ENCODE measurements at places on chromosomes 3 and 15.

DNA sequence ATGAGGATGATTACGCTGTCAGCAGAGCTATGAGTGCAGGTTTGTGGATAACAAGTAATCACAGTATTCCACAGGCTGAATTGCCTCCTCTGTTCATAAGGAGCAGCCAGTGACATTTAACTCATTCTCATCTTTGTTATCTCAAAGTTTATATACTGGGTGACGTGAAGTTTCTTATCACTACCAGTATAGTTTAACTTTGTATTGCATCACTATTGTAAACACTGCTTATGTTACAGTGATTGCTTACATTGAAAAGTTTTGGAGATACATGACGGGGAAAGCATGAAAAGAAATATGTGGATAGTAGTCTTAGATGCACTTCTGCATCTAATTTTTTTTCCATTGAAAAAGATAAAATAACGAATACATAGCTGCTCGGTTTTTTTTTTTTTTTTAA lies 429.7 kb downstream of the VGLL3 start:
- DNase-seq = no peak

DNA sequence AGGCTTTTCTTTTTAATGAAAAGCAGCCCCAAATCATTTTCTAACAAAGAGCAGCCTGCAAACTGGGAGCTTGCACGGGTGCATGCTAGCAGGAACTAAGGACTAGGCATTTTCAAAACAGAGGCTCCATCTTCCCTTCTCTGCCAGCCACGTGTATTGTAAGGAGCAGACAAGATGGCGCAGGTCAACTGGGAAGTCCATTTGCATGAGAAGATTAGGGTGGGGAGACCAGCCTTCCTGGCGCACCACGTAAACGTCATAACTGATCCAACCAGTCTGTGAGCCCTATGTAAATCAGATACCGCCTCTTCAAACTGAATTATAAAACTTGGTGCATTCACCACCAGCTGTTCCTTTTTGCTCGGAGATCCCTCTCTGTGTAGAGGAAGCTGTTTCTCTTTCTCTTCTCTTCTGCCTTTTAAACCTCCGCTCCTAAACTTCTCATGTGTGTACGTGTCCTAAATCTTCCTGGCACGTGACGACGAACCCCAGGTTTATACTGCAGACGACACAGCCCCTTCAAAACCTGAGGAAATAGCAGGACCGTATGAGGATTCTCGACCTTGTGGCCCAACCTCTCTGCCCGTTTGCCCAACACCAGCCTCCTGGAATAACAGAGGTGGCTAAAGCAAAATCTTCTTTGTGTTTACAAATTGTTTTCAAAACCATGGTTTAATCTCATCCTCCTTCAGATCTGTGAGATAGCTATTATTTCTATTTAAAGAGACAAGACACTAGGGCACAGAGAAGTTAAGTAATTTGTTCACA lies 26.4 kb upstream of the SLC30A4 start:
- no peak for DNase-seq

GRCh38 chr3:63808633-63809032 lies 10.5 kb upstream of the C3orf49 start:
- no peak for DNase-seq

DNA sequence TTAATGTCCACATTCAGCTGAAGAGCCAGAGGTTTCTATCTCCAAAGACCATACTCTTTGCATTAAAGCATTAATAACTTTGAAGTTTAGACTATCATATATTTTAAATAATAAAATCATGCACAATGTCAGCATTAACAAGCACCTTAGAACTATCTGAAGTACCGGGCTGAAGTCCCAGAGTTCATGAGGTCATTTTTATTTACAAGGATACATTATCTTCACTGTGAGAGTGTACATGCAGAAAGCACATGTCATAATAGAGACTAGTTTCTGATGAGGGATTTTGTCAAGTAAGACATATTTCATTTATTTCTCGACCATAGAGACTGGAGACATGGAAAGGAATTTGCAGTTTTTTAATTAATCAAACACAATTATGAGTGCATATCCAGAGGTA lies 52.4 kb upstream of the SI start:
- DNase-seq = no peak

GRCh38 chr3:2250783-2251182 lies 152.1 kb downstream of the CNTN4 start:
- no peak for DNase-seq

GRCh38 chr3:128490650-128490914 lies 2.4 kb downstream of the GATA2 start:
- DNase-seq = no peak

GRCh38 chr3:195880037-195880431 lies 28.3 kb downstream of the TNK2 start:
- DNase-seq = no peak

DNA sequence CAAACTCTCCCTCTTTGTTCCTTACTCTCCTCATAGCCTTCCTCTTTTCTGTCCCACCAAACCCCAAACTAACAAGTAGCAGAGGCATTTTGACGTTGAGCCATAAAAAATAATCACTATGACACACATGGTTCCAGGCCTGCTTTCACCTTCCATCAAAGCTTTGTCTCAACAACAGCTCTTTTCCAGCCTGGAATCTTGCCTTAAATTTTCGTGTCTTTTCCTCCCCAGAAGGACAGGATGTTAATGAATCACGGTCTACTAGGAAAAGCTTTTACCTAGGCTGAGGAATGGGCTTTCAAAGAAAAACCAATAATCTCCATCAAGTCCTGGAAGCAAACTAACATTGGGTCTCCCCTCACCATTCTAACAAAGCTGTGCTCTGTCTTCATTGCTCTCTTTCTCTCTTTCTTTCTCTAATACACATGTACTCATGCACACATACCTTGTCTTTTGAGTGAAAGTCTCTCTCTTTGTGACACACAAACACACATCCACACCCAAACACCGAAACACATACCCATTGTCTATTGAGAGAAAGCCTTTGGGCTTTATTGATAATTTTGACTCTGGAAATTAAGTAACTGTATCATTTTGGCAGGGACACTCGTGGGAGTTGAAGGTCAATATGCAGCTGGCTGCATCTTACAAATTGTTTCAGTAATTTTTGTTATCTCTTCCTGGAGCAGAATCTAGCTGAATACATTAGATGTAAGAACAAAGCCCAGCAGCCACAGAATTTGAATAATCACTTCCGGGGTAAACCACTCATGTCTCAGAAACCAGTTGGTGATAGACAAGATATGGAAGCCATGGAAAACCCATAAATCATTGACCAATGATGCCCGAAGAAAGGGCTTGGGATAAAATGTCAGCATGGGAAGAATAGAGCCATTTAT lies 107.4 kb upstream of the SLC4A7 start:
- no peak for DNase-seq

- peak; percentile 35 for DNase-seq
Measured at GRCh38 chr3:101803173-101803782, 24.3 kb downstream of the NXPE3 start.

DNA sequence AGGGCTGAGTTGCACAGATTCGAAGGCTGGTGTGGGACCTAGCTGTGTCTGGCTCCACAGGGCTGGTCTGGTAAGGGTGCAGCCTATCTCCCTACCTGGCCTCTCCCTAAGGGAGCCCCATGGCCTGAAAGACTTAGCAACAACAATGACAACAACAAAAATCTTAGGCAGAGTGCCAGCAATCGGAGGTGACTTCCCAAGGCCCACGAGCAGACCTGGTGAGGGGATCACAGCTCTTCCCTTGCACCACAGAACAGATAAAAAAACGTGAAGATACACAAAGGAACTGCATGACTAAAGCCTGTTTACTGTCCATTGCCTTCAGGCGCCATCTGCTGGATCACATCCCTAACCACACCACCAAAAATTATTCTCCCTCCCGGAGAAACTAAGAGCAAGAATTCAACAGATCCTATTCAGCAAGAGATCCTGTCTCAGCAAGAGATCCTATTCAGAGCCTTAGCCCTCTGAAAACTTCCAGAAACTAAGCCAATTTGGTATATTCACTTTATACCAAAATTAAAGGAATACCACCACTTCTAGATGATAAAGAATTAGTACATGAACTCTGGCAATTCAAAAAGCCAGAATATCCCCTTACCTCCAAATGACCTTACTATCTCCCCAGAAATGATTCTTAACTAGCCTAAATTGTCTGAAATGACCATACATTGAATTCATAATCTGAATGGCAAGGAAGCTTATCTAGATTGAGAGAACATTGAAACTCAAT lies 24.1 kb upstream of the OR5K4 start:
- peak; percentile 19 for DNase-seq

GRCh38 chr3:31124373-31124772 lies 229.9 kb upstream of the GADL1 start:
- no peak for DNase-seq

DNA sequence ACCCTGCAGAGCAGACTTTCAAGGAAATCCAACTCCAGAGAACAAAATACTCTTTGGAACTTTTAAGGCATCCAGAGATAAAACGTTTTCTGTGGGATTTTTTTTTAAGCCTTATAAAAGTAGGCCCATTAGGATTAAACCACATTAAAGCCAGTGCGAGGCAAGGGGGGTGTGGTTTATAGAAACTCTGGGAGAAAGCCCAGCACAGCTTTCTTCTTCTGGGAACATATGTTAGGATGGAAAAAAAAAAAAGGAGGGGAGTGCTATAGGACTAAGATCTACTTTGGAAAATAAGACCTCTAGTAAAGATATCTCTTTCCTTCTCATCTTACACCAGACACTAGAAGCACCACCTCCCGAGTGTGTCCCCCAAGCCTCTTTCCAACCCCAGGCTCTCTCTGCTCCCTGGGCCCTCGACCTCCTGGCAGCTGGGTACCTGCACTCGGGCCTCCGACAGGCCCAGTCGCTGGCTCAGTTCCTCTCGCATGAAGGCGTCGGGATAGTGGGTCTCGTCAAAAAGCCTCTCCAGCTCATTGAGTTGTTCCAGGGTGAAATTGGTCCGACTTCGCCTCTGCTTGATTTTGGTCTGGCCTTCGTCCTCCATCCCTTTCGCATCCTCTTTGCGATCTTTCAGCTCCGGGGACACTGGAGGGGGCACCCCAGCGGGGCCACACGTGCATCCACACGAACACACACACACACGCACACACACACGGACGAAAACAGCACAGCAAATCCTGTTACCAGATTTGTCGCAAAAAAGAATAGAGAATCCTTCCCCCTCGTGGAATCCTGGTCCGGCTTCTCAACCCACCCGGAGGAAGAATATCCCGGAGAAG lies 3.8 kb downstream of the SHOX2 start:
- no peak for DNase-seq

GRCh38 chr3:49165771-49166751 lies at the start of gene CCDC71:
TSS of gene CCDC71 (minus strand) at chr3:49166331. CDS start at chr3:49164208, 2,123 bp downstream.
- peak; percentile 64 for DNase-seq

GRCh38 chr15:42239528-42240182 lies 31.6 kb upstream of the VPS39 start:
- no peak for DNase-seq

GRCh38 chr3:148203297-148204010 lies 494.2 kb upstream of the AGTR1 start:
- no peak for DNase-seq

- DNase-seq = peak; percentile 98
Measured at GRCh38 chr3:50298836-50299637, at the start of the genes HYAL3 and NAA80. TSS of gene HYAL3 (minus strand) at chr3:50299405. CDS start at chr3:50295602, 3,803 bp downstream. TSS of gene NAA80 (minus strand) at chr3:50299405. CDS start at chr3:50297463, 1,942 bp downstream.

- no peak for DNase-seq
Measured at GRCh38 chr3:127394031-127394430, 106.2 kb upstream of the PRR20G start.

DNA sequence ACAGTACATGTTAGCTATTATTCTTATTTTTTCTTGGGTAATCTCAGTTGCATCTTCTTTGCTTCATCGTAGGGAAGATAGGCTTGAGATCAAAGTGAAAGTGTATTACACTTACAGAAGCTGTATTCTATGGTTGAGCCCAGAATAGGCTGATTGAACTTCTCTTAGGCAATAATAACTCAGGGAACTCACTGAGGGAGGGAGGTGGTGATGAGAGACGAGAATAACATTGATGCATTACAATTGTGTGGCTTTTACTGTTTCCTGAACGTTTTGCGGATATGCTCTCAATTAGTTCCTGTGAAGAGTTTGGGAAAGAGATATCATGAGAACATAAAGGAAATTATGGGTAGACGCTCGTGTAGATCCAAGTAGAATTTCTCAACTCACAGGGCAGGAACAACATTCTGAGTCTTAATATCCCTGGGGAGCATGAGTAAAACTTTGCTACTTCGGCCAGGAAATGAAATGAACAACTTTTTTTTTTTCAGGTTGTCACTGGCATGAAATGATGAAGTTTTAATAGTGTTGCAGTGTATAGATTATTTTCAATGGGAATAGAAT lies 302.2 kb downstream of the TUSC7 start:
- DNase-seq = no peak

DNA sequence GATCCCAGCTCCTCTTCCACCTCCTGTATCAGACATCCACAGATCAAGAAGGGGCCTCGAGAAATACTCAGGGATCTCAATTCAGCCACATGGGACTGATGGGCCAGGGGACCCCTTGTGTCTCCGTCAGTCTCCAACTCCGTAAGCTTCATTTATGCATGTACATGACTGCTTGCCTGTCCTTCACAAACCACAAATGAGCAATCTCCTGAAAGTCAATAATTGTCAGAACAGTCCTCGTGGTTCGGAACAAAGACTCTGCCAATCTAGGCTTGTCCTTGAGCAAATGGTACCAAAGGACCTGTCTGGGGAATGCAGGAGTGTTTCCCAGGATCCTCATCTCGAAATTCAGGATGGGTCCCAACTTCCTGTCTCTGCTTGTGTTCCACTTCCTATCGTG lies 20.8 kb downstream of the SLC12A8 start:
- DNase-seq = no peak

DNA sequence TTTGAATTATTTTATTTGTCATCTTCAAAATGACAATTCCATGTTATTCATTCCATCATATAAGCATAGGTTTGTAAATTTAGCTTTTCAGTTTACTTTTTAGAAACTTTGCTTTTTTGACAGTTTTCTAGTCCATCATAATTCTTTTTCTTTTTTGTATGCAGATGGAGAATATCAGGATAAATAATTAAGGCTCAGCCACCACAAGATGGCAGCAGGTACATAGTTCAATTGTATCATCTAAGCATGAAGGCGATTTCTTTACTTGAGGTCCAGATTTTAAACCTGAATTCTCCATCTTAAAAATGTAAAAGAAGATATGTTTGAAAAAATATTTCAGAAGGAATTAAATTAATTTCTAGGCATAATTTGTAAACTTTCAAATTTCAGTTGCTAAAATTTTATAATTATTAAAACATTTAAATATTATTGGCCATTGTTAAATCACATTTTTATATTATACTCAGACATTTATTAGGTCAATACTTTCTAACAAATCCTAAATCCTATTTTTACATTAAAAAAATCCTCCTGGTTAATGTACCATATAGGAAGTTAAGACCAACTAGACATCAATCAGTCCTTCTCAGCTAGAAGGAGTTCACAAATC lies 15.1 kb downstream of the PLSCR5 start:
- DNase-seq = no peak

GRCh38 chr15:89089316-89090230 lies 1.3 kb downstream of the ABHD2 start:
- no peak for DNase-seq

GRCh38 chr3:185308126-185308754 lies 54.4 kb upstream of the EHHADH start:
- peak; percentile 19 for DNase-seq

Measured in activated T-cell treated with anti-CD3 and anti-CD28 coated beads for 1 hour (primary cell).